Activated T-helper 1 cell treated with anti-CD3 and anti-CD28 coated beads, Interleukin-12 subunit alpha, Interleukin-12 subunit beta, Interleukin-2, Interleukin-4 antibody, amounts not matched to agents 30 ng/mL and 10 ng/mL and 1 ng/mL, durations not matched to agents 14 hours and 24 hours and 36 hours (primary cell): ENCODE measurements at places on chromosomes 16 and 17. TPM values are rescaled to one million over a fixed set of nuclear protein-coding genes. Genes with fewer than 3 reads are reported as not detected.

DNA sequence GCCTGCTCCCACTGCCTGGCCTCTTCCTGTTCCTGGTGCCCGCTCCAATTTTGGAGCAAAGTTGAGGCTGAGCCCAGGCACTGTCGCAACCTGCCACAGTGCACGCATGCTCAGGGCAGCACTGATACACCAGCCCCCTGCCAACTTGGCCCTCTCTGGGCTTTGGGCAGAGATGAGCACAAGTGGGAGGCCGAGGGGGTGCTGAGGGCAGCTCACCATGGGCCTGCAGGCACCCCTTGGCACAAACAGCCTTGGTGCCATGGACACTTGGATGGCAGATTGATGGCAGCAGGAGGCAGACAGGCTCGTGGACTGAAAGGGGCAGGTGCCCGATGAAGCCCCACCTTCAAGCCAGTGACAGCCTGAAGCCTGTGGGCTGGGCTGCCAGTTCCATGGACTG, 42.9 kb downstream of the PIGL start:
- H3K27me3 ChIP-seq = no peaks in the 10 kb centered on the region
- H3K4me3 ChIP-seq = no peak overlapping the region
- peaks cover 9% of the 10 kb centered on the region for H3K4me1 ChIP-seq
- DNase-seq = no peak
- H3K27ac ChIP-seq = no peak overlapping the region

DNA sequence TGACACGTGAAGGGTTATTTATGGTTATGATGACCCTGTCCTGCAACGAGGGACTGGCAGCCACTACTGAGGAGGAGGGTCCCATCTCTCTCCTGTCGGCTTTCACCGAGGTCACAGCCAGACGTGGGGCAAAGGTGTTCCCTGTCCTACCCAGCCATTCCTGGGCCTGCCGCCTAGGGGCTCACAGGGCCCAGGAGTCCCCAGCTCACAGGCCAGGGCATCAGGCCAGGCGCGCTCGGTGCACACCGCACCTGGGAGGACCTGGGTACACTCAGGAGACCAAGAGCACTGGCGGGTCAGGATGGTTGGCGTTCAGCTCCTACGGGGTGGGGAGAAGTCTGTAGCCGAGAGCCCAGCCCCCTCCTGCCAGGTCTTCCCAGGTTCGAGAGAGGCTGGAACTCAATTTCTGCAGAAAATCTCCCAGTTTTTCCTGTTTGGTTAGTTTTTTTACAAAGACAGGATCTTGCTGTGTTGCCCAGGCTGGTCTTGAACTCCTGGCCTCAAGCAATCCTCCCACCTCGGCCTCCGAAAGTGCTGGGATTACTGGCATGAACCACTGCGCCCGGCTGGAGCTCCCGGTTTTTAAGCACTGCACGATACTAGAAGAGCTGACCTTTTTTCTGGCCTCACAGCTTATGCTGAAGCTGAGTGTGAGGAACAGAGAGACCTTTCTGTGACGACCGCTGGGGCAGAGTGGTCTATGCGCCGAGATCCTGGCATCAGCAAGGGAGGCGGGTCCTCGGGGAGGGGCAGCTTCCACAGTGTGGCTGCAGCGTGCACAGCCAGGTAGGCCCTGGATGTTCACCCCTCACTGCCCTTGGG, 7.7 kb downstream of the CYBC1 start:
- peaks cover 10% of the 10 kb centered on the region for H3K4me1 ChIP-seq
- H3K4me3 ChIP-seq = no peak overlapping the region
- H3K27ac ChIP-seq = no peak overlapping the region
- H3K27me3 ChIP-seq = peaks cover 2% of the 10 kb centered on the region
- no peak for DNase-seq

- peaks cover 40% of the 10 kb centered on the region for H3K4me1 ChIP-seq
- H3K27me3 ChIP-seq = no peaks in the 10 kb centered on the region
- DNase-seq = peak; percentile 55
- peaks cover 28% of the 10 kb centered on the region for H3K36me3 ChIP-seq
These were observed 1.4 kb downstream of the MSL1 start for GRCh38 chr17:40122999-40123810.

GRCh38 chr17:75897160-75898019, 639 bp upstream of the TRIM65 start:
- H3K27me3 ChIP-seq = no peaks in the 10 kb centered on the region
- H3K4me3 ChIP-seq = peak overlapping the region; percentile 77
- DNase-seq = no peak

DNA sequence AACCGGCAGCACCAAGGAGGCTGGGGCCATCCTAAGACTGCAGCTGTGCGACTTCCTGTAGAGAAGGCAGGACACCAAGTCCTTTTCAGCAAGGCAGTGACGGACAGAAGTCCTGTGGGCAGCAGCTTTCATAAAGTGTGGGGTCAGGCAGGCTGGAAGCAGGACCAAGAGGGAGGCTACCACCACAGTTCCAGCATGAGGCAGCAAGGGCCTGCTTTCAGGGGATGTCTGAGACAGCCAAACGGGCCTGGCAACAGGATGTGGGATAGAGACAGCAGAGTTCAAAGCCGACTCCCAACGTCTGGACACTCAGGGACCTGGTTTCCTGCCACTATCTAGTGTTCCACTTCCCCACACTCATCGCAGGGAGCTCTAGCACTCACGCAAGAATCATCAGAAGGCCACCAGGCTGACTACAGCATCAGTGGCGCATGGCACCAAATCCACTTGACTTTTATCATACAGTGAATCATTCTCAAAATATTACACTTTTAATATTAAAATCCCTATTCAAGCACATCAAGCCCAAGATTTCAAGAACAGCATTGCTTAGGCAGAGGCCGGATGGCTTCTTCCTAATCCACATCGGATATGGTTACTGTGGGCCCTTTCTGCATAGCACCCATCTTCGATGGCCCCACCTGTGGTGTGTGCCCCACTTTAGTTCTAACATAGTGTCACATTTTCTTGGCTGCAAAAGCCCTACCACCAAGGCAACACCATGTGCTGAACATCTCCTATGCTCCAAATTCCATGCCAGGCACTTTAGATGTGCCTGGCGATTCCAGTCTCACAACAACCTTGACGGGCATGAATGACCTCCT, 5.2 kb downstream of the USP7 start:
- no peak for DNase-seq
- no peaks in the 10 kb centered on the region for H3K27me3 ChIP-seq
- H3K36me3 ChIP-seq = peaks cover 9% of the 10 kb centered on the region
- peak overlapping the region; percentile 77 for H3K27ac ChIP-seq
- H3K4me3 ChIP-seq = peak overlapping the region; percentile 69

DNA sequence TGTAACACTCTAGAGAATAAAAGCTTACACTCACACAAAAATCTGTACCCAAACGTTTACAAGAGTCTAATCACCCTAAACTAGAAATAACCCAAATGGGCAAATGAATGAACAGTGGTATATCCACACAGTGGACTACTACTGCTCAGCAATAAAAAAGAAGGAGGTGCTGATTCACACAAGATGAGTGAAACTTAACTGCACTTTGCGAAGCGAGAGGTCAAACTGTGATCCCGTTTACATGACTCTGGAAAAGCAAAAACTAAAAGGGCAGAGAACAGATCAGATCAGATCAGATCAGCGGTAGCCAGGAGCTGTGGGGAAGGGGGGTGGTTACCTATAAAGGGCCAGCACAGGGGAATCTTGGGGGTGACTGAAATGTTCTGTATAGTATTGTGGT, 113.4 kb downstream of the TRIM37 start:
- H3K27me3 ChIP-seq = no peaks in the 10 kb centered on the region
- no peak for DNase-seq
- no peak overlapping the region for H3K27ac ChIP-seq
- H3K36me3 ChIP-seq = peaks cover 26% of the 10 kb centered on the region

DNA sequence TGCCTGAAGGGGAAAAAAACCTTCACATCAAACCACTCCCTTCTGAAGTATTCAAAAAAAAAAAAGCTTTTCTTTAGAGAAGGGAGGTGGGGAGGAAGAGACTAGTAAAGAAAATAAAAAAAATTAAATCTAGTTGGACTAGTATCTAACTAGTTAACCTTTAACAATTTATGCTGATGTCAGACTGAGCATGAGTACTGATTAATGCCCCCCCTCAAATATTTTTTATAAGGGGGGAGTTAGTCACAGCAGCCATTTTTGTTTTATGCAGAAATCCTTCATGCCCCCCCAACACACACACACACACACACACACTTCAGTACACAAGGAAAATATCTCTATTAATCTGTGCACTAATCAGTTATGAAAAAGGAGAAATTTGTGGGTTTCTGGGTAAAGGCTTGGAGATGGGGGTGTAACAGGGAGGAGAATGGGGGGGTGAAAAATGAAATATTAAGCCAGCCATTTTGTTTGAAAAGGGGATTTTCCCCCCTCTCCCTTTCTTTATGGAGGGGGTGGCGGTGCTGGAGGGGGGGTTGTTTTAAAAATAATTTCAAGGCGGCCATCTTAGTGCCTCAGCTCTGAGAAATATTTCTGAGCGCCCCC, 4.7 kb upstream of the CHD3 start:
- H3K4me1 ChIP-seq = no peaks in the 10 kb centered on the region
- H3K4me3 ChIP-seq = peak overlapping the region; percentile 69
- no peaks in the 10 kb centered on the region for H3K27me3 ChIP-seq
- peak; percentile 11 for DNase-seq
- H3K36me3 ChIP-seq = peaks cover 1% of the 10 kb centered on the region

GRCh38 chr17:42908872-42909700, 8.5 kb downstream of the G6PC1 start:
- H3K4me3 ChIP-seq = no peak overlapping the region
- H3K27me3 ChIP-seq = peaks cover 10% of the 10 kb centered on the region
- no peak for DNase-seq
- H3K36me3 ChIP-seq = no peaks in the 10 kb centered on the region
- H3K4me1 ChIP-seq = no peaks in the 10 kb centered on the region
- H3K27ac ChIP-seq = no peak overlapping the region

GRCh38 chr17:17156107-17156506, 50.0 kb downstream of the PLD6 start:
- H3K4me1 ChIP-seq = peaks cover 41% of the 10 kb centered on the region
- DNase-seq = no peak
- no peaks in the 10 kb centered on the region for H3K27me3 ChIP-seq
- no peak overlapping the region for H3K4me3 ChIP-seq
- H3K27ac ChIP-seq = no peak overlapping the region

GRCh38 chr17:18978050-18978449, 26.1 kb downstream of the SLC5A10 start:
- H3K4me3 ChIP-seq = no peak overlapping the region
- peaks cover 4% of the 10 kb centered on the region for H3K36me3 ChIP-seq
- no peaks in the 10 kb centered on the region for H3K27me3 ChIP-seq
- H3K27ac ChIP-seq = no peak overlapping the region

GRCh38 chr17:73042809-73043685, 49.4 kb downstream of the SLC39A11 start:
- no peaks in the 10 kb centered on the region for H3K4me1 ChIP-seq
- H3K27ac ChIP-seq = no peak overlapping the region
- no peaks in the 10 kb centered on the region for H3K36me3 ChIP-seq
- DNase-seq = no peak

DNA sequence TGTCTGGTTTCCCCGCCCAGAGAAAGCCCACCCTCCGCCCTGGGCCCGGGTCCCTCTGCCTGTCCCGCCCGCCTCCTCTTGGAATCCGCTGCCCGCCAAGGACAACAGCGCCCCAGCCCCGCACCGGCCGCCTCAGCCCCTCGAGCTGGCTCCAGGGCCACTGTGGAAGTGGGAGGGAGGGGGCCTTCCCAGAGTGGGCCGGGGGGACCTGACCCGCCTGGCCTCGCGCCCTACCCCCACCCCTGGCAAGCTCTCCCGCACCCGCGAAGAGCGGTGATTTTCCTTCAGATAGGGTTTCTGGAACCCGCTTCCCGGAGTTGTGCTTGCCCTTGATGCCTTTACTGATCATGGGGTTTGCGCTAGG, 2.3 kb upstream of the CBX8 start:
- H3K27me3 ChIP-seq = peaks cover 40% of the 10 kb centered on the region
- H3K4me3 ChIP-seq = no peak overlapping the region
- peak overlapping the region; percentile 95 for H3K27ac ChIP-seq

GRCh38 chr16:84024854-84025253, 17.7 kb downstream of the SLC38A8 start:
- no peak for DNase-seq
- no peak overlapping the region for H3K27ac ChIP-seq

DNA sequence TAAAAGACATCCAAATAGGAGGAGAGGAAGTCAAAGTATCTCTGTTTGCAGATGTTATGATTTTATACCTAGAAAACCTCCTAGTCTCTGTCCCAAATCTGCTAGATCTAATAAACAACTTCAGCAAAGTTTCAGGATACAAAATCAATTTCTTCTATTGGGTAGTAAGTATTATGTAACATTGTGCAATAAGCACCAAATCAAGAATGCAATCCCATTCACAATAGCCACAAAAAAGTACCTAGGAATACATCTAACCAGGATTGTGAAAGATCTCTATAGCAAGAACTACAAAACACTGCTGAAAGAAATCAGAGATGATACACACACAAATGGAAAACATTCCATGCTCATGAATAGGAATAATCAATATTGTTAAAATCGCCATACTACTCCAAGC, 13.0 kb downstream of the NLRP1 start:
- no peak for DNase-seq
- H3K27me3 ChIP-seq = no peaks in the 10 kb centered on the region
- peaks cover 32% of the 10 kb centered on the region for H3K4me1 ChIP-seq
- H3K36me3 ChIP-seq = peaks cover 74% of the 10 kb centered on the region
- H3K27ac ChIP-seq = no peak overlapping the region

GRCh38 chr17:40265337-40265736, 22.3 kb upstream of the CDC6 start:
- H3K27ac ChIP-seq = no peak overlapping the region
- peaks cover 14% of the 10 kb centered on the region for H3K36me3 ChIP-seq
- H3K27me3 ChIP-seq = no peaks in the 10 kb centered on the region
- peaks cover 9% of the 10 kb centered on the region for H3K4me1 ChIP-seq
- H3K4me3 ChIP-seq = no peak overlapping the region

DNA sequence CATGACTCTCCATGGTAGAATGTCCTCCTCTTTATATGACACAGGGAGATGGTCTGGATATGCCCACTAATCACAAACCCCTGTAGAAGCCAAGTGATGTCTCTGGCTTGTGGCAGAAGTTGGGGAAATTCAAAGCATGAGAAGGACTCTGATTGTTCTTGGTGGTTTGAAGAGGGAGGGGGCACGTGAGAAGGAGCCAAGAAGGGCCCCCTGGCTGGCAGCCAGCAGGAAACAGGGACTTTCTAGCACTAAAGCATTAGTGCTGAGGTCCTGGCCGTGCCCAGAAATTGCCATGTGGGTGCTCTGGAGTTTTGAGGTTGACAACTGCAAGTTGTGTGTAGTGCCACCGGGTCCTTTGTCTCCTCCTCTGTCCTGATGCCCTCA, 199.9 kb downstream of the LGALS9B start:
- no peak overlapping the region for H3K4me3 ChIP-seq
- H3K36me3 ChIP-seq = no peaks in the 10 kb centered on the region
- no peak overlapping the region for H3K27ac ChIP-seq
- H3K27me3 ChIP-seq = no peaks in the 10 kb centered on the region
- no peak for DNase-seq

HASPIN gene
- 25.7 and 26.1 TPM in 2 replicates for total RNA-seq

SLFN12 gene
- total RNA-seq = 6.6 and 8.4 TPM in 2 replicates

FBXO39 gene
- total RNA-seq = 0.29 TPM in 1 of 2 replicates, not detected in the other

TBC1D3H gene
- total RNA-seq = not detected in 2 replicates

ENPP7 gene
- 0.10 and 0.16 TPM in 2 replicates for total RNA-seq

PSMD12 gene
- total RNA-seq = 87.4 TPM in 2 replicates

CRHR1 gene
- not detected in 2 replicates for total RNA-seq
